ENCODE measurements at places on chromosomes 13 and 19.

GRCh38 chr13:70959035-70959775 is 851.0 kb upstream of the KLHL1 start:
- DNase-seq: no peak

GRCh38 chr19:15279326-15279904 is 47.2 kb upstream of the EPHX3 start:
- no peak for DNase-seq

GRCh38 chr19:56692206-56692895 is 20.8 kb upstream of the ZNF835 start:
- DNase-seq: no peak

DNA sequence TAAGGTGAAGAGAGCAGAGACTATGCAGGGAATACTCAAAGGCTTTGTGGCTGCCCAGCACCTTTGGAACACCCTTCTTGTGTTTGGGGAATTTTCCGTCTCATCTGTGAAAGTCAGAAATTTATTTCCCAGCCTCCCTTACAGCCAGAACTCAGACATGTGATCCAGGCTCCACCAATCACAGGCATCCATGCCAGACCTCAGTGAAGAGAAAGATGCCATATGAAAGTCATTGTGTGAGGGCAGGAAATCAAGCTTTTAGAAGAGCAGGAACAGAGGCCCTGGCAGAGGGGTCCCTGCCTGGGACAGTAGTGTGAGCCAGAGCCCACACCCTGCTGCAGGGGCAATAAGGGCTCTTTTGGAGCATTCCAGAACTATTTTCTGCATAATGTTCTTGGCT is 12.1 kb downstream of the CCDC70 start:
- DNase-seq: no peak

Data from activated naive CD4-positive, alpha-beta T cell treated with Interleukin-2 at 50 U/mL for 16 hours (primary cell).